ENCODE measurements at places on chromosomes 4 and X. TPM values are rescaled to one million over a fixed set of nuclear protein-coding genes. Genes with fewer than 3 reads are reported as not detected.

The MND1 gene
- total RNA-seq: 1.7 TPM

The SH3D19 gene
- total RNA-seq: 136 TPM

The HSPA4L gene
- total RNA-seq: 13.1 TPM

The SPANXN1 gene
- not detected for total RNA-seq

The SATL1 gene
- total RNA-seq: 0.06 TPM

The GPM6B gene
- total RNA-seq: 6.8 TPM

The HTRA3 gene
- total RNA-seq: 20.3 TPM

The STAP1 gene
- 0.75 TPM for total RNA-seq

The F8A2 gene
- not detected for total RNA-seq

The NLGN3 gene
- 2.5 TPM for total RNA-seq

The GPR82 gene
- total RNA-seq: 1.2 TPM

The ALPK1 gene
- 21.3 TPM for total RNA-seq

The FAM236C gene
- not detected for total RNA-seq

The ATOH1 gene
- total RNA-seq: not detected

The SMIM31 gene
- total RNA-seq: 21.8 TPM

The POU4F2 gene
- total RNA-seq: not detected

The CLCN5 gene
- total RNA-seq: 42.5 TPM

The F9 gene
- total RNA-seq: 0.55 TPM

The TDO2 gene
- 2.4 TPM for total RNA-seq

The PSAPL1 gene
- total RNA-seq: not detected

The FGF13 gene
- 9.4 TPM for total RNA-seq

The PABPC1L2B gene
- not detected for total RNA-seq

The PNMA6E gene
- not detected for total RNA-seq

The HS6ST2 gene
- total RNA-seq: 1.2 TPM

The ARHGEF38 gene
- total RNA-seq: 20.4 TPM

The CT83 gene
- total RNA-seq: not detected

The SUPT20HL2 gene
- total RNA-seq: not detected

The MAGEB17 gene
- not detected for total RNA-seq

The TRAM1L1 gene
- 2.1 TPM for total RNA-seq

The PASD1 gene
- not detected for total RNA-seq

The KLB gene
- not detected for total RNA-seq

The LPAR4 gene
- total RNA-seq: 0.20 TPM

The GPC3 gene
- 44.7 TPM for total RNA-seq

The UGT2B10 gene
- 10.2 TPM for total RNA-seq

The RHOXF2 gene
- total RNA-seq: not detected

Data from mucosa of gallbladder (tissue), 1 donor.